NCI-H774 (cell line): ENCODE measurements at places on chromosomes 2 and 18.
A peak's percentile ranks its signal among the peaks of the same experiment; 100 is the strongest.

DNA sequence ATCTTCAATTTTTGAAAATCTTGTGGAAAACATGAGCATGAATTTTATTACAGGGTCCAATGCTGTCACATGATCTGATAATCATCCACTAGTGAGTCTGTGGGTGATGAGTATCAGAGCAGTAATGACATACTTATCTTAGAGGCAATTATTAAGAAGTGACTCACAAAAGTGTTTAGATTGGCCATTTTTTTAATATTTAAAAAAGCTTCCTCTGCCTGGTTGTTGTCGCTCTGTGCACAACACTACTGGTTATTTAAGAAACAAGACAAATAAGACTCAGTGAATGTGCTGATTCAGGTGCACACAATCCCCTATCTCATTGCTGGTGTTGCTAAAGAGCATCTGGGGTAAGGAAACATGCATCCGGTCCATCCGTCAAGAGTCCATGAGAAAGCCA, 665.8 kb upstream of the ZEB2 start:
- DNase-seq, result no peak

GRCh38 chr2:112634153-112634873, 11.4 kb upstream of the SLC20A1 start:
- no peak for DNase-seq

- no peak for DNase-seq
These were observed 19.8 kb upstream of the MARCHF4 start for GRCh38 chr2:216392018-216392562.

DNA sequence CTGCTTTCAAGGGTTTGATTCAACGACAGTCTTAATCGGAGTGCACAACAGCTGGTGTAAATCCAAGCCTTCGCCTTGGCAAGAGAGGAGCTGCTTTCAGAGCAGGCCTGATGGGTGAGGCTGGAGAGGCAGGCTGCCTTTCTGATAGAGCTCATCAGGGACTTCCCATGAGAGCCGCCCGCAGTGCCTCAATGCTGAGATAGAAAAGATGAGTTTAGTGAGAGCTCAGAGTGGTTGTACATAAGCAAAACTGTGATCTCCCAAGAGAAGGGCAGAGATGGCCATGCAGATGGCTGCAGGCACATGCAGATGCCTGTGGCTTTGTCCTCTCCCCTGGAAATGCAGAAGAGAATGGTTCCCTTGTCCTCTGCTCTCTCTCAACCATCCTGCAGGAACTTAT, 122.1 kb downstream of the ARL4C start:
- DNase-seq, result no peak

- DNase-seq, result peak; percentile 42
These were observed 6.3 kb downstream of the THNSL2 start for GRCh38 chr2:88176352-88176984.

DNA sequence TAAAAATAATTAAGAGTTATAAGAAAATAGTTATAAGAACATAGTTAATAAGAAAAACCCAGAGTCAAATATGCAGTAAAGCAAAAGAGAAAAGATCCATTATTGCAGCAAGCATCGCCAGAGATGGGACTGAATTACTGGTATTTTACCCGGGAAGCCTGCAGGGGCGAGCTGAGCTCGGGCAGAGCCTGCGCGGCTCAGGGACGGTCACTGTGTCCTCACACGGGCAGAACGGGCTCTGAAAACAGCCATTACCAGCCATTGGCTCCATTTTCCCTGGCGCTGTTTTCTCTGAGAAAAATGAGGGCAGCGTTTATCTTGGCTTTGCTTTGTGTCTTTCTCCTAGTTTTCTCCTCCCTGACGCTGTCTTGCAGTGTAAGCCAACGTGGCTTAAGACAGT, 95.3 kb upstream of the ALKAL2 start:
- DNase-seq, result no peak

- DNase-seq, result no peak
These were observed 76.1 kb upstream of the ALKAL2 start for GRCh38 chr2:363824-364470.

- DNase-seq, result no peak
These were observed 101.2 kb downstream of the CDK15 start for GRCh38 chr2:201907563-201907881.

DNA sequence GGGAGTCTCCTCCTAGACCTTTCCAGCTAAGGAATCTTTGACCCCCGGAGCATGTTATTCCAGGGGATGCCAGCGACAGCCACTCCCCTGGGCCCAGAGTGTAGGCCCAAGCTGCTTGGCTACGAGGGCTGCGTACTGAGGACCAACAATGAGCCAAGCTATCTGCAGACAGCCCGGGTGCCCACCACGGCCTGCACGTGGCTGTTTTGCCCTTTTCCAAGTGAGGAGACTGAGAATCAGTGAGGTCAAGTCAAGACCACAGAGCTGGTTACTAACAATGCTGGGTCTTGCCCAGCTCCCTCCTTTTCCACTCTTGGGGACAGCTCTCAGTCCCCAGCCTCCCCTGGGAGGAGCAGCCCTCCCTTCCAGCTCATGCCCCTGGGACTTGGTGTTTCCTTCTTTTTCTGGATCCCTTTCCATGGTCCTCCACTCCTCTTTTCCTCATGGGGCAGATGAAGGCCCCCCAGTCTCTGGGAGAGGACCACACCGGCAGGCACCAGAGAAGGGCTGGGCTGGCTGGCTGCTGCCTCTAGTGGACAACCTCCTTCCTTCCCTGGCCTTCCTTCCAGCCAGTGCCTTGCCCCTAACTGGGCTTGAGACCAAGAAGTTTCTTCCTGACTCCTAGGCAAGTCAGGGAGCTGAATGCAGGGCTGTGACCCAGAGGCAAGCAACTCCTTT, 550 bp upstream of the MALL start:
- no peak for DNase-seq

DNA sequence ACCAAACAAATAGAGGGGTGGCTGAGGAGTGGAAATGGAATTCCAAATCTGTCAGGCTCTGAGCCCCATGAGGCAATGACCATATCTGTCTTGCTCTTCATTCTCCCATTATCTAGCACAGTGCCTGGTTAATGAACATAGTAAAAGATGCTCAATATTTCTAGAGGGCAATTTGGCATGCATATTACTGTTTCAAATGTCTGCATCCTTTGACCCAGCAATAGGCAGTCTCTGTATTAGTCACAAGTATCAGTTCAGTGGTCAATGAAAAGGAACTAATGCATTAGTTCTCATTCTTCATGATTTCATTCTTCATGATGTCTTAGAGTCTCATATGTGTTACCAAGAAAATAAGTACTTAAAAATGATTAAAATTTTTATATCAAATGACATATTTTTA, 28.4 kb upstream of the MALL start:
- DNase-seq, result no peak

- DNase-seq, result no peak
These were observed 14.2 kb upstream of the L3MBTL4 start for GRCh38 chr18:6428851-6429395.

DNA sequence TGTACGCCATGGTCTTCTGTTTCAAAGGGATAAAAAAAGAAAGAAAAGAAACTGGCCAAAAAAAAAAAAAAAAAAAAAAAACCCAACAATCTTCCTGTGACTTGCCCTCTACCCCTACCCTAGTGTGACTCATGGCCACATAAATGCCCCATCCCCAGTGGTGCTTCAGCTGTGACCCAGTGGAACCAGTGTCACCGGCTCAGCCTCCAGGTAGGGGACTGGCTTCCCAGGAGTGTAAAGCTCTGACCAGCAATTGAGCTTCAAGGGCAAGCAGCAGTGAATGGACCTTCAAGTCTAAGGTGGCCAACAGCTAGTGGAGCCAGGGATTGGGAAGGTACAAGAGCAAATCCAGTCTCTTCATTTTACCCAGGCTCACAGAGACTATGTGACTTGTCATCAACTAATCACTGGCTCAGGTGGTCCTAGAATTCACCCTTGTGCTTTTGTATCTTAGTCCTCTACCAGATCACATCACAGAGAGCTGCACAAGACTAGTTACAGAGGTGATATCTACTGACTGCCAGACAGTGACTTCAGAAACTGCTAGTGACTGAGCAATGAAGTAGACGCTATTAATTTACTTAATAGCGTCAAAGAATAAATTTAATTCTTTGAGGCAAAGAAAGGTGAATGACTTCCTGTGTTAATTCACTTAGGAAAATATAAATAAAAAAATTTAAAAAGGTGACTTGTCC, 1.3 kb upstream of the TGFBRAP1 start:
- DNase-seq, result no peak

GRCh38 chr2:65678779-65679391, 246.5 kb upstream of the SPRED2 start:
- no peak for DNase-seq

GRCh38 chr18:35193316-35193715, 47.5 kb upstream of the ZNF397 start:
- no peak for DNase-seq

- no peak for DNase-seq
These were observed 20.1 kb downstream of the DSEL start for GRCh38 chr18:67496469-67496868.

DNA sequence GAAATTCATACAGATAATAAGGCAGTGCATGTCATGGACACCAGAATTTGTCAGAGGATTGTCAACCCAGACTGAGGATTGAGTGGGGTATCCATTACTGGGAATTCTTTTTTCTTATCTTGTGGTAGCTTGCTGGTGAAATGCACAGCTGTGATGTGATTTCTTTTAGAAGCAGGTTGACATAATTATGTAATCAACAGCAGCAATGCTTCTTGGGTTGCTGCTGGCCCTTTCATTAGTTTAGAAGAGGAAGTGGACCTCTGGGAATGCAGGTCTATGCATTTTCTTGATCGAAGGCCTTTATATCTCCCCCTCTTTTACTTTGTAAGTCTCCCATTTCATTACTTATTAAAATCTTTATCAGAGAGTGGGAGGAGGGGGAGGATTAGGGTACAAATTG, 319.9 kb downstream of the AGPS start:
- no peak for DNase-seq

DNA sequence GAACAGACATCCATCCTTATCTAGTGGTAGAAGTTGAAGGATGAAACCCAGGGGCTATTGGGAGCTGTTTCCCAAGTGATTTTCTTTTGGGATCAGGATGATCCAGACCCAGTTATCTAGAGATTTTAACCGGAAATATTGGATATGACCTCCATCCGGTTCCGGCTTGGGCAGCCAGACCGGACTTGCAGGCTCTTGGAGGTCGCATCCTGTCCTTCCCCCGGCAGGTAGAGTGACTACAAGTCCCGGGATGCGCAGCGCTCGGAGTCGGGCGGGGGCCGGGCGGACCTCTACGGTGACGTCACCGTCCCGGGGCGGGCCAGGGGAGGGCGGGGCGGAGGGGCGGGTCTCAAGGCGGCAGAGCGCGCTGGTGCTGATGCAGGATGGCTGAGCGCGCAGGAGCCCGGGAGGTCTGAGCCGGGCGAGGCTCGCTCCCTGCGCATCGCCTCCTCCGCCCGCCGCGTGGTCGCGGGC, at the start of gene KIF5C:
Gene KIF5C, plus strand, starts transcription at position 360 of the 474 bp plus-strand sequence. CDS start 391 bp downstream, outside the sequence.
- peak; percentile 91 for DNase-seq

DNA sequence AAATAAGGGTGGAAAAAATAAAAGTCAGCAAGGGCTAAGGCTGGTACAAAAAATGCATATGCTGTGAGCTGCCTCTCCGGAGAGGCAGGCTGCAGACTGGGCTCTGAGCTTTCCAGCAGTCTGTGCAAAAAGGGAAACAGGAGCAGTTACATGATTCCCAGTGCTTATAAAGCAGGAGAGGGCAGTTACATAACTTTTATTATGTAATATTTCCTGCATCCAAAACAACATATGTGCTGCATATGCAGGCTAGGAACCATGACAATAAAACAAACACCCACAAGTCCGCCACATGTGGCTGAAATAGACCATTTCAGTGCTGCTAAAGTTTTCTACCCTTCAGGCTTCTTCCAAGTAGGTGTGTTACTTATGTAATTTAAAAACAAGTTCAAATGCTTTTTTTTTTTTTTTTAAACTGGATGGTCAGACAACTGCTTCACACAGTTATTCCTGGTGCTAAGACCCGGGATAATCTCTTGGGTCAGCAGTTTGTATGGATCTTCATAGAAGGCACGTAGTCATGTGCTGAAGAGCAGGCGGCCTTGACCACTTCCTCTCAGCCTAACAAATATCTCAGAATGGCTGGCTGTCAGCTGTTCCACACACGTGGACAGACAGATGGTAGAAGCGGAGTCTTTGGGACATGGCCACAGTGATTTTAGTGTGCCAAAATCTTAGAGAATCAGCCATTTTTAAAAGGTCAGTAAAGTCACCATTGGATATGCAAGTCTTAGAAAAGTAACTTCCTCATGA, 43.5 kb downstream of the ARMC9 start:
- no peak for DNase-seq

DNA sequence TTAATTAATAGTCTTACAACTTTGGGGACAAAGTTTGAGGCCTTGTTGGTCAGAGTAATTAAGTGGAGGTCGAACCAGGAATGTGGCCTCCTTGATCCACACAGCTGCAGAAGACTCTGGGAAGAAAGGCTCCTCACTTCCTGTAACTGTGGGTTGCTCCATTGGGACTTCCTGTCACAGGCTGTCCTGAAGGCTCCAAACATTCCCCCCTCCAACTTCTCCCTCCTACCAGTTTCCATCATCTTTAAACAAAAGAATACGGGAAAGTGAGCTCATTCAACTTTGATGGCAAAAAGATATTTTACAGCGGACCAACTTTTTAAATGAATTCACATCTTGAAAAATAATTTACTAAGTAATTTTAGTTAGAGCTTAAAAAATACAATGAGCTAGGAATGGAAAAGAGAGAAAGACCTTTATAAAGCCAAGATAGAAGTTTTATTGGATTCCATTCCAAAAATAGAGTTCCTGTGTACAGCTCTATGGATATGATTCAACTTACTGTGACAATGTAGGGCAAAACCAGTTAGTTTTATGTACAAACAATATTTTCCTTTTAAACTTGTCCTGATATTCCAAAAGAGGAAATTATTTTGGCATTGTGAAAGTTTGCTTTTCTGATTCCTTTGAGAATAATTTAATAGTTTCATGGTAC, 212.0 kb upstream of the NABP1 start:
- no peak for DNase-seq

GRCh38 chr2:80326214-80326613, 21.7 kb upstream of the LRRTM1 start:
- DNase-seq, result no peak

GRCh38 chr2:28095622-28096021, 205.1 kb downstream of the BABAM2 start:
- no peak for DNase-seq

- DNase-seq, result peak; percentile 6
These were observed 32.0 kb upstream of the SKOR2 start for GRCh38 chr18:47283476-47283875.

DNA sequence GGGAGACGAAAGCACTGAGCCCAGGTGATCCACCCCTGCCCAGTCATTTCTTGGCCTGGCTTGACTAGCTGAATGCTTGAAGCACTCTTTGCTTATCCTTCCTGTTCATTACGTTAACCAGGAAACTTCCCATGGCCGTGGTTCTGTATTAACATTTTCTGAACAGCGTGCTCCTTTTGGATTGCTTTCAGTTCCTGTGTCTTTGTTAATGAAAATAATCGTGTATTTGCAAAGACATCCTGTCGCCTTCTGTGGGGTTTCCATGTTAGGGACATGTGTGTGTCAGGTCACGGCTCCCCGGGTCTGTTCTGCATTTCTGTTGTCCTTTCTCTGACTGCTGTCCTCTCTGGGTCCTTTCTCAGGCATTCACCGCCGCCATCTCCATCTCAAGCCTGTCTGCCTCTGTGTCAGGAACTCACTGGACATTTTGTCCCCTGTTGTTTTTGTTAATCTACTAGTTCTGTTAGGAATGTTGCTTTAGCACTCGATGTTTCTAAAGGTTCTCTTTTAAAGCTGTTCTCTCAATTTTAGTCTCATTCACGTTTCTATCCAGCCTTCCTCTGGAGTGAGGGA, 434.1 kb upstream of the HS6ST1 start:
- DNase-seq, result no peak

- no peak for DNase-seq
These were observed 281.6 kb upstream of the RGPD4 start for GRCh38 chr2:107545066-107545465.
